ENCODE measurements at places on chromosomes 12 and 14. TPM values are rescaled to one million over a fixed set of nuclear protein-coding genes. Genes with fewer than 3 reads are reported as not detected.
A peak's percentile ranks its signal among the peaks of the same experiment; 100 is the strongest.

GRCh38 chr14:87995500-87996290 is 2.7 kb upstream of the GALC start:
- DNase-seq, result peak; percentile 69

GRCh38 chr12:105736498-105736897 is 402.3 kb downstream of the NUAK1 start:
- no peak for DNase-seq

RASSF9 gene
- total RNA-seq, result 0.07 TPM

GRCh38 chr14:104130974-104131651 is 7.3 kb upstream of the KIF26A start:
- peak; percentile 61 for DNase-seq

GRCh38 chr12:52044292-52044983 is 6.8 kb upstream of the NR4A1 start:
- DNase-seq, result no peak

DNA sequence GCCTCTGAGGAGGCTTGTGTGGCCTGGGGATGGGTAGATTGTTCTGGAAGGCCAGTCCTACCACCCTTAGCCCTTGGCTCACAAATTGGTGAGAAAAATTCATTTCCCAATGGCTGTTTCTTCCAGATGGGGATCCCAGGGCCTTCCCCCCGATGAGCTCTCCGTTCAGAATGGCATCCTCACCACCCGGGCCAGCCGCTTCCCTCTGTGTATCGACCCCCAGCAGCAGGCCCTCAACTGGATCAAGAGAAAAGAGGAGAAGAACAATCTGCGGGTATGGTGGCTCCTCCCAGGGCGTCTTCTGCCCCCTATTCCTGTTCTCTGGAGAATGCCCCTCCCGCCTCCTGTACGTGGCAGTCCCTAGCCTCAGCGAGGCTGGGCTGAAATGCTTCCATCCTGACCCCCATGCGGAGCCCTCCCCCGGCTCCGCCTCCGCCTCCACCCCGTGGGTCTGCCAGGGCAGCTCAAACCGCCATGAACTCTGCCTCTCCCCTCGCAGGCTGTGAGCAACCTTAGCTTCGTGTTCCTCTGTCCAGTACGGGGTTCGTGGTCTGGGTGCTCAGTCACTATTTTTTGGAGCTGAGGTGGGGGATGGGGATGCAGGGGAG is 57.8 kb downstream of the CCDC92 start:
- no peak for DNase-seq

- no peak for DNase-seq
These were observed 15.6 kb upstream of the CACNA2D4 start for GRCh38 chr12:1934068-1934467.

DNA sequence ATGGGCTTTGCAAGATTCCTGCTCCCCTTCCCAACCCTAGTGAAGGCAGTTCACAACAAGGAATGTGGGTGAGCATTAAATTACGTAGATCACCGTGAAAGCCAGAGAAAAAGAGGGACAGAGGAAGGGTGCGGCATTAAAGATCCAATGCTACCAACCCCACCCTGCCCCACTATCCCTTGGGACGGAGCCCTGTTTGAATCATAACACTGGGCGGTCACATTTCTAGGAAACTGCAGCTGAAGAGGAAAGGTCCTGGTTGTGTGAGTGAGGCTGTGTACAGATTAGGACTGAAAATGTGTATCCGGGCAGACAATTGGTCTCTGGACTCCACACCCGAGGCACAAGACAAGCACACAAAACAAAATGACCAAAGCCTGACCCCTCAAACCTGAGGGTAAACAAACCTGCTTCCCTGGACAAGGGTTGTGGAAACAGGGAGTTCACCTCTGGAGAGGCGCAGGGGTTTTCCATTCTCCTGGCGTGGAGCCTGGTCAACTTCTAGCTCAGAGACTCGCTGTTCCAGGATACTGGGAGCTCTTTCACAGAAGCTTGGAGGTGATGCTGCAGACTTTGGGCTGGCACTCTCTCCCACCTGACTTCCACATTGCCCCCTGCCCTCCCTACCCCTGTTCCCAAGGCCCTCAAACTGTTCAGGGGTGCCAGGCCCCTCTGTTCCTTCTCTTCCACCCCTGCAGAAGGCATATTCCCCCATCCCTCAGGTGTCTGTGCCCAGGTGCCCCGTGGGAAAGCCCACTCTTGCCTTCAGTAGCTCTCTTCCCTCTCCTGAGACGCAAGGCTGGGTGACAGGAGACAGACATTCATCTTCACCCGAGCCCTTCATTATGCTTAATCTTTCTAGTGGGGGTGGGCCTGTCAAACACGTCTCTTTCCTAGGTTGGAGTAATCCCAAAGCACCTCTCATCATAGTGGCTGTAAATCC is 16.5 kb downstream of the NINJ2 start:
- peak; percentile 93 for DNase-seq

GPR65 gene
- total RNA-seq, result 86.0 TPM

GRCh38 chr12:16062611-16063010 is 151.5 kb downstream of the DERA start:
- no peak for DNase-seq

GRCh38 chr12:98736352-98737321 is 91.5 kb downstream of the APAF1 start:
- no peak for DNase-seq

DNA sequence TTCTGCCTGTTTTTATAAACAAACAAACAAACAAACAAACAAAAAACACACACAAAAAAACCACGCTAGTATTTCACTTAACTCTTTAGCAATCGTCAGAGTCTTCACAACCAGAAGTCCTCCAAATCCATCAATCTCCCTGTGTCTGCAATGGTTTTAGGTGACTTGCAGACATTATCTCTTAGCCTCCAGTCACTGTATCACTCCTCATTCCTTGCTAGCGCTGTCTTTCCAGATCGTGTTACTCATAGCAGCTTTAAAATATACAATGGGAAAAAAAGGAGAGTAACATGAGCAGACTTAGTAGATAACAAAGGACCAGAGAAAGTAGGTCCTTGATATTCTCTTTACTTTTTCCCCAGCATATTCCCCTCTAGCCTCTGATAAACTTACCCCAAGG is 15.5 kb upstream of the ETNK1 start:
- no peak for DNase-seq

LRRC10 gene
- total RNA-seq, result not detected

DNA sequence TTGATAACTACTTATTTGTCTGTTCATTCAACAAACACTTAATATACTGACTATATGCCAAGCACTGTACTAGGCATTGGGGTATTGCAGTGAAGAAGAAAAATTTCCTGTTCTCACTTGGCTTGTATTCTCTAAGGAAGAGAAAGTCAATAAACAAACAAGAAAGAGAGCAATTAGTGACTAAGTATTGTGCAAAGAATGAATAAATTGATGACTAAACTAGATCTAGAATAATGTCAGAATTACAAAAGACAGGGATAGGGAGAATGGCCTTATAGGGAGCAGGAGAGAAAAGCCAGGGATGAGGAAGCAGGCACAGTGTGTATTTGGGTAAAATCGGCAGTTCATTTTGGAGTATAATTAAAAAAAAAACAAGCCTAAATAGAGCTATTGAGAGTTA is 4.2 kb upstream of the LIN7A start:
- DNase-seq, result peak; percentile 39

REP15 gene
- 0.23 TPM for total RNA-seq

GRCh38 chr14:64293976-64294671 is at the start of gene ESR2:
ESR2 (minus strand) TSS chr14:64294371; CDS start chr14:64282985, 11,386 bp downstream.
- DNase-seq, result no peak

GLT1D1 gene
- total RNA-seq, result not detected

DNA sequence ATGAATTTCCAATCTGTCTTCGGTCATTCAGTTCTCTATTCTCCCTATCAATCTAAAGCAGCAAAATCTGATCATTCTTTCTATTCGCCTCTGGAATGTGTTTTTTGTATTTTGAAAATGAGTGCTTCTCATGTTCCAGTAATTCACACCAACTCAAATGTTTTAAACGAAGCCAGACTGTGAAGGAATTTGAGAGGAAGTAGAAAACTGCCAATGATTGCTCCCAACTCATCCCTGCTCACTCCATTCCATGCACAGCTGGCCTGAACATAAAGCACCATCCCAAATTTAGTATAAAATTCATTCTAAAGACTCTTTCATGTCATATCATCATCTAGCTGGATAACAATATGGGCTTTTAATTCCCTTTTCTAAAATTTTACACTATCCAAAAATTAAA is 123.8 kb downstream of the DUSP6 start:
- DNase-seq, result no peak

GRCh38 chr14:68315081-68315480 is 477.8 kb downstream of the ZFP36L1 start:
- no peak for DNase-seq

- DNase-seq, result peak; percentile 92
These were observed 2.6 kb upstream of the ZNF839 start for GRCh38 chr14:102316743-102317563.

- DNase-seq, result no peak
These were observed 217.6 kb downstream of the TTC8 start for GRCh38 chr14:89042021-89042420.

TSPAN31 gene
- 44.4 TPM for total RNA-seq

DNA sequence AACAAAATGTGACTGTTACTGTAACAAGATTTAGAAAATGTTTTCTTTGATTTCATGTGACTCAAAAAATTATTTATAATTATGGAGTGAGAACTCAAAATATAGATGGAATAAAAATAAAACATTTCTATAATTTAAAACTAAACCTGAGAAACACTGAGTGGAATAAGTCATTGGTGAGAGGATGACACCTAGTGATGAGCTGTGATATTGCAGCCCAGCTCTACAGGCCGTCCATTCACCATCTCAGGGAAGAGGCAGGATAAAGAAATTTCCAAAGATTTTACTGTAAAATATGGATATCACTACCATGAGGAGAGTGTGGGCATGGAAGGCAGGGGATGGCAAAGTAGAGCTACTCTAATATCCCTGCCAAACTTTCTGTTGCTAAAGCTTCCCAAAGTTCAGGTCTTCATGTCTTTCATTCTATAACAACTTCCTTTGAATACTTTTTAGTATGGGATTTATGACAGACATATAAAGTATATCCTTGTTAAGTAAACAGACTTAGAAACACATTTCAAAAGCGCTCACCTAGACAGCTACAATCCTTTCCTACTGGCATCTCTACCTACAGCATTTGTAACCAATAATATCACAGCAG is 308.0 kb downstream of the ITPR2 start:
- DNase-seq, result no peak

PAWR gene
- 109 TPM for total RNA-seq

DNA sequence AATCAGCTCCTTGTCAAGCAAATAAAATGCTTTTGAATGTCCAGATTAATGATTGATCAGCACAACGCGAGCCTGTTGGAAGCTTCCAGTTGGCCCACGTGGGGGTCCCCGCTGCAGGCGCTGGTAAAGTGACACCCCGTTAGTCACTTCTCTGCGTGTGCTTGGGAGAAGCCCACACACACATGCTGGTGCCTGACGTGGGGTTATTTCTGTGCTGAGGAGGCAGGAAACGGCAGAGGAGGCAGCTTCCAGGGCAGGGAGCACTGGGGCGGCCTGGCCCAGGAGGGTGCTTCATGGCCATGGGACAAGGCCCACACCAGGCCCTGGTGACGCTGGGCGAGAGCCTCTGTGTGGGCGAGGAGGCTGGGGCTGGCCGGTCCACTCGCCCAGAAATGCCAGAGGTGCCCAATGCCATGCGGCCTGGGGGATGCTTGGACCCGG is 101.5 kb downstream of the KIF26A start:
- no peak for DNase-seq

- no peak for DNase-seq
These were observed 108.7 kb upstream of the CCND2 start for GRCh38 chr12:4164559-4165558.

PTHLH gene
- 3.1 TPM for total RNA-seq

CCDC77 gene
- total RNA-seq, result 31.8 TPM

DNA sequence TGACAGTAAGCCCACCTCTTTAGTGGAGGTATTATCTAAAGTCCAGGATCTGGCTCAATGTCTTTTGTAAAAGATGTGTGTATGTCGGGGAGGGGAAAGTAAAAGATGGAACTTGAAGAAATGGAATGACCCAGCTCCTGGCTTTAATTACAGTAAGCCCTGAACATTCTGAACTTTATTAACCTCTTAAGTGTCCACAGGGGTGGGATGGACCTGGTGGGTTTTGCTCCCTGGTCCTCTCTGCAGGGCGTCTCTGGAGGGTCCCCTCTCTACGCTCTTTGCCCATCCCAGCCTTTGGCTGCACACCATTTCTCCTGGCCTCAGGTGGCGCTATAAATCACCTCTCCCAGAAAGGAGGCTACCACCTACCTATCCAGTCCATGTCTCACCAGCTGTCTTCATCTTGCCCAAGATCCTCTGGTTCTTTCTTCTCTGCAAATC is 3.7 kb upstream of the CISTR start:
- DNase-seq, result no peak

KRT77 gene
- total RNA-seq, result not detected

DNA sequence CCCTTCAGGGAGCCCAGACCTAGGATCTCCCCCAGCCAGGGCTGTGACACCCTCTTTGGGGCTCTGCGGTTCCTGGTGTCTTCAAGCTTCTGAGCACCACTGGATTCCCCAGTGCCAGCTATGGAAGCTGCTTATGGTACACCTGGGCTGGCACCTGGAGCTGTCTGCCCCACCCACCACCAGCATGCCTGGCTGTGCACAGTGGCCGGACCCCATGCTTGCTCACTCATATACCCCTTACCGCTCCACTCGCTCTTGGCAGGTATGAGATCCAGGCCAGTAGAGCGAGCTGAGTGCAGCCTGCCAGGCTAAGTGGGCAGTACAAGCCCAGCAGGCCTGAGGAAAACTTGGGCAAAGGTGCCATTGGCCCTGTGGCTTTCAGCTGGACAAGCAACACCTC is 114.0 kb downstream of the DACT1 start:
- DNase-seq, result no peak

GRCh38 chr12:12592930-12593329 is 18.7 kb upstream of the CREBL2 start:
- no peak for DNase-seq

- DNase-seq, result peak; percentile 8
These were observed 50.7 kb downstream of the A2M start for GRCh38 chr12:9064815-9065606.

- DNase-seq, result no peak
These were observed 458.4 kb upstream of the SYT1 start for GRCh38 chr12:78406213-78406612.

OVCH1 gene
- total RNA-seq, result 0.02 TPM

- DNase-seq, result no peak
These were observed 42.2 kb upstream of the APPL2 start for GRCh38 chr12:105278043-105278697.

GRCh38 chr14:68111853-68112270 is 292.3 kb downstream of the RAD51B start:
- no peak for DNase-seq

SERPINA10 gene
- not detected for total RNA-seq

- DNase-seq, result no peak
These were observed 67.7 kb upstream of the ARHGAP5 start for GRCh38 chr14:32009221-32009975.

DNA sequence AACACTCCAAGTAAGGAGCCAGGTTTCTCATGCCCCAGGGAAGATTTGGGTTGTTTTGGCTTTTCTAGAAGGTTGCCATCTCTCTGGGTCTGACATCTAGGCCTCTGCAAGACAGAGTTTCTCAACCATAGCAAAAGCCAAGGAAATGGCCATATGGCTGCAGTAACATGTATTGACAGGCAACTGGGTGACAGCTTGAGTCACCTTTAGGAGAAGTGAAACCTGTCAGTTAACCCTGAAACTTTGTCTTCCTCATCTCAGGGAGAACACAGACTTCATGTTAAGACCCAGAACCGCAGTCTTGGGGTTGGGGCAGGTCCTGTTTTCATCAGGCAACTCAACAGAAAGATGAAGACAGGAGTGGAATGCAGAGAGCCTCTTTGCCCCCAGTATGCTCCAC is 46.0 kb upstream of the PLBD1 start:
- DNase-seq, result no peak

All from NCI-H460 (cell line).